ENCODE measurements at places on chromosomes 2 and 18.

DNA sequence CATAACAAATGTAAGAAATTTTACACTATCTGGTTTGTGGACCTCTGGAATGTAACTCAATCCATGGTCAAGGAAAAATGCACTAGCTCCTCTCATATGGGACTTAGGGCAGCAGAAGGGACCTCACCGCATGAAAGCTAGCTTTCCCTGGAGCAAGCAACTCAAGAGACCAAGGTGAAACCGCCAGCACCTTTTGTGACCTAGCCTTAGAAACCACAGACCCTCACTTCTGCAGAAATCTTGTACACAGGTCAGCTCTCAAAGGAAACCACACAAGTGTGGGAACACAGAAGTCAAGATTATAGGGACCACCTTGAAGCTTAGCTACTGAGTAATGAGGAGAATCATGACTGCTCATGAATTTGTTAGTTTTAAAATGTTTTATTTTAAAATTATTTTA, 222.5 kb downstream of the DLGAP1 start:
- DNase-seq = no peak

DNA sequence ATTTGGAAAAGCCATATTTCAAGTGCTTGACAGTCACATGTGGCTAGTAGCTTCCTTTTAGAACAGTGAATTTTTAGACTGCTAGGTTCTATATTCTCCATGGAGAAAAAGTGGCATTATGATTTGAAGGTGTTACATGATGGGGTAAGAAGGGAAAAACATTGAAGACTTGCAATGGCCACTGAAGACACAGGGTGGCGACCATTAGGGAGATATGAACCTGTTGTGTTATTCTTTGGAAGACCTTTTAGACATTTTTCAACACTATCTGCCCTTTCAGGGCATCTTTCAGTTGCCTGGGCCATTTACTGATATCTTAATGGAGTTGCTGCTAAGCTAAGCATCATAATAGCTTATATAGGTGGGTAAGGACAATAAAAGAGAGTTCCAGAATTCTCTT, 1387.2 kb downstream of the SUCLG1 start:
- DNase-seq = no peak

DNA sequence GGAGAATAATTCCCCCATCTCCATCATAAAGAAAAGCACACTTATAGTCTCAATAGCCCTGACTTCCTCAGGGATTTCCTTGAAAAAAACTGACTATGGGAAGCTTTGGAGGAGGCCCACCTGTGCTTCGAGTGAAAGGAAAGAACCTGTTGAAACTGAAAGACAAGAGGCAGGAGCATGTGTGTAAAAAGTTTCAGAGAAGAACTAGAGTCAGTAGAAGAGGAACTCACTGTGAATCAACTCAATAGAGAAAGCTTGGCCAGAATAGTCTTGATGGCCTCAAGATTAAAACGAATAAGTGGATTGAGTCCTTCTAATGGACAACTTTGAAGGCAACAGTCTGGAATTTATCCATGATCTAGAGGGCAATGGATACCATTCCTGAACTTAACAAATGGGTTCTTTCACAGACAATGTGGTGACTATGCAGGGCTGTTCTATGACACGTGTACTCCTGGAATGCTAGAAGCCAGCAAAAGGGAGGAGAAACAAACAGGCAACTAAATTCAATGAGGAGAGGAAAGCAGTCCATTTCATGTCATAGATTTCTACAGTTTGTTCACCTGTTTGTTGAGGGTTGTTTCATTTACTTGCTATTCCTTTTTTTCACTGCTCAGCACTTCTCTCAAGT, 442.3 kb downstream of the GRB14 start:
- no peak for DNase-seq

DNA sequence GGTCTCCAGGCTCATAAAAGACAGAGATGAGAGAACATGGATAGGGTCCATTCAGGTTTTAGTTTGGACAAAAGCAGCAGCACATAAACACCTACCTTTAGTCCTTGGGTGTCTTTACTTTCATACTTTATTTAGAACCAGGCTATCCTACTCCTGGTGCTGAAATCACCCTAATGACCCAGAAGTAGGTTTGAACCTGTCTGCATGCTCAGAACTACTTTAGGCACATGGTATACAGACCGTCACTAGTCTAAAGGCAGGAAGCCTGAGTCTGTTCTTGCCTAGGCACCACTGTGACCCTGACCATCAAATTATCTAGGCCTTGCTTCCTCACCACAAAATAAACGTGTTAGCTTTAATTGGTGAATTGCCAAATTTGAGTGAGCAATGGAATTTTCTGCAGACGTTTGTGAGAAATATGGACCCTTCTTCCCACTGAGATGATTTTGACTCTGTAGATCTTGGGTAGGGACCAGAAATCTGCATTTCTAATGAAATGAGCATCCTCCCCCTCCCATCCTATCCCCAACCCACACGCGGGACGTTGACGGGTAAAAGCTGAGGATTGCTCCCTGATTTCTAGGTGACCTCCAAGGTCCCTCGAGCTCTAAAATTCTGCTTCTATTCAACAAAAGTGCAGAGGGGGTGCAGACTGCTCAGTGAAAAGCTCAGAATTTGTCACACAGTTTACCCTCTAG, 75.1 kb downstream of the PLEKHM3 start:
- no peak for DNase-seq
